AG08396 (cell line): ENCODE measurements at places on chromosomes 12 and 14.

DNA sequence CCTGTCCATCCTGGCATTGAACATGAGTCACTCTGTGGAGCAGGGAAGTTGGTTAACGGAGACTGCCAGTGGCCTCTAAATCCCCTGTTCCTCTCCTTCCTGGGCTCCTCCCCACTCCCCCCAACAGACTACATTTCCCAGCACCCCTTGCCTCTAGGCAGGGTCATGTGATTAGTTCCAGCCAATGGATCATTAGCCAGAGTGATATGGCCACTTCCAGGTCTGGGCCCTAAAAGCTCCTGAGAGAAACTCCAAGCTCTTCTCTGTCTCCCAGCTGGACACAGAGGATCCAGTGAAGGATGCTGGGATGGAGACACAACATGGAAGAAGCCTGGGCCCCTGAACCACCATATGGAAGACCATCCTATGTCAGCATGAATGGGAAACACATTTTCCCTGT, 54.4 kb upstream of the RFLNA start:
- no peak for DNase-seq

DNA sequence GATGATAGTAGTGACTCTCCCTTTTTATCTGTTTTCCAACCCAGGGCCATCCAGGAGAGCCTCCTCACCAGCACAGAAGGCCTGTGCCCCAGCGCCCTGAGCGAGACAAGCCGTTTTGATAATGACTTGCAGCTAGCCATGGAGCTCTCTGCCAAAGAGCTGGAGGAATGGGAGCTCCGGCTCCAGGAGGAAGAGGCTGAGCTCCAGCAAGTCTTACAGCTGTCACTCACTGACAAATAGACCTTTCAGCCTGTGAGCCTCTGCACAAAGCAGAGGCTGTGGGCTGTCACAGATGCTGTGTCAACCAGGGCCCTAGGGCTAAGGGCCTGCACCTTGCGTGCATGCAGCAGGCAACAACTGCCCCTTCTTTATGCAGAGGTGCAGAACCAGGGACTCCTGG, 11.0 kb downstream of the C12orf76 start:
- DNase-seq: no peak

DNA sequence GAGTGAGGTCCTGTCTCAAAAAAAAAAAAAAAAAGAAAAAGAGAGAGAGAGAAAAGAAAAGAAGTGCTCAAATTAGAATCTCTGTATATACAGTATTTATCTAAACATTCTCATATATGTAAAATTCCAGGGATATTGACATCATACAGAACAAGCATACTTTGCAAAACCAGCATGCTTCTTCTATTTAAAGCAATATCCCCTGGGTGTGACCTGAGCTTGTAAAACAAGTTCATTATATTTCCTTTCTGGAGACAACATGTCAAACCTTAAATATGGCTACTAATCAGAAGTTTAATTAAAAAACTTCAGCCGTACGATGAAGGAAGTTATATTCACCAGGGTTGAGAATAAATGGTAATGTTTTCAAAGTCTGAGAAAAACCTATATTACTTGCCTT, 175.8 kb upstream of the HMGA2 start:
- no peak for DNase-seq

- DNase-seq: no peak
Measured at GRCh38 chr12:54046809-54047159, 6.9 kb upstream of the HOXC4 start.
